ENCODE measurements at places on chromosomes 7 and 10.
A peak's percentile ranks its signal among the peaks of the same experiment; 100 is the strongest.

DNA sequence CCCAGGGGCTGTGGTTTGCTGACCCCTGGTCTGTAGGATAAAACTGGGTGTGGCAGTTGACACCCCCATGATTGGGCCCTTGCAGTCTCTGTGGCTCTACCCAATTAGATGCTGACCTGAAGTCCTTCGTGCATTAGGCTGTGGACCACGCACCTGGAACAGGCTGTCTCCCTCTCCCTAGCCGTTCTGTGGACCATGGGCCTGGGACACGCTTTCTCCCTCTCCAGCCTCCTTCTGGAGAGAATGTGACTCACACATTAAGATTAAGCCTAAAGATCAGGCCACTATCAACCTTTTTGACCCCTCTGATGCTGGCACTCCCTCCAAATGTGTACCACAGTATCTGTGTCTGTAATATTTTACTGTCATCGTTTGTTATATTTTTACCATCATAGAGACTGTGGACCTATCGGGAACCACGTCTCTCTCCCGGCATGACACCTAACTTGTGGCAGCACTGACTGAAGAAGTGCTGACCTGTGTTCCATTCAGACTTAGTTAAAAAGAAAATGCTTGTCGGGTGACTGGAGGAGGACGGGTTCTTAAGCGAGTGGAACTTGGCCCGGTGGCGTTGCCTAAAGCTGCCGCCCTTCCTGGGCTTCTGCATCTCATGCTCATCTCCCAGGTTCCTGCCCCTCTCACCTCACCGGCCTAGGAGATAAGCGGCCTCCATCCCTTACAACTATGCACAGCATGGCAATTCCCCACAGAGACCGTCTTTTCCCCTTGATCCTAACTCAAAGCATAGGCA, 92.8 kb downstream of the WDR37 start:
- DNase-seq, result no peak

- DNase-seq, result peak; percentile 31
Measured at GRCh38 chr7:19798986-19799385, 25.6 kb upstream of the TMEM196 start.

GRCh38 chr7:27107391-27108381, 5.2 kb upstream of the HOXA2 start:
- no peak for DNase-seq

- DNase-seq, result no peak
Measured at GRCh38 chr7:138204285-138204981, 128.2 kb downstream of the AKR1D1 start.

GRCh38 chr10:109317746-109318366, 605.5 kb downstream of the XPNPEP1 start:
- DNase-seq, result no peak
